Mucosa of descending colon (tissue), 3 donors: ENCODE measurements at places on chromosomes 12 and 14. TPM values are rescaled to one million over a fixed set of nuclear protein-coding genes. Genes with fewer than 3 reads are reported as not detected.

Gene DIO2
- total RNA-seq, result 0.41 TPM

DNA sequence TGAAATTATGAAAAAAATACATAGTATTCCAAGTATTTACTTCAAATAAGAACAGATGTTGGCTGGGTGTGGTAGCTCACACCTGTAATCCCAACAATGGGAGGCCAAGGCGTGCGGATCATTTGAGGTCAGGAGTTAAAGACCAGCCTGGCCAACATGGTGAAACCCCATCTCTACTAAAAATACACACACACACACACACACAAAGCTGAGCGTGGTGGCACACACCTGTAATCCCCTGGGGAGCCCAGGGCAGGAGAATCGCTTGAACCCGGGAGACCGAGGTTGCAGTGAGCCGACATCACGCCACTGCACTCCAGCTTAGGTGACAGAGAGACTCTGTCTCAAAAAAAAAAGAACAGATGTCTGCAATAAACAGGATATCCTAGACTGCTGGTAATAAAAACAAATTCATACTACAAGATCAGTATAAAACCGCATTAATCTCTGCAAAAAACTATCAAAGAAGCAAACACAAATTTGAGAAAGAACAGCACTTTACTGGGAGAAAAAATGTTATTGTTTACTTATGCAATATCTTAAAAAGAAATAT is 23.8 kb downstream of the EEA1 start:
- DNase-seq, result no peak

DNA sequence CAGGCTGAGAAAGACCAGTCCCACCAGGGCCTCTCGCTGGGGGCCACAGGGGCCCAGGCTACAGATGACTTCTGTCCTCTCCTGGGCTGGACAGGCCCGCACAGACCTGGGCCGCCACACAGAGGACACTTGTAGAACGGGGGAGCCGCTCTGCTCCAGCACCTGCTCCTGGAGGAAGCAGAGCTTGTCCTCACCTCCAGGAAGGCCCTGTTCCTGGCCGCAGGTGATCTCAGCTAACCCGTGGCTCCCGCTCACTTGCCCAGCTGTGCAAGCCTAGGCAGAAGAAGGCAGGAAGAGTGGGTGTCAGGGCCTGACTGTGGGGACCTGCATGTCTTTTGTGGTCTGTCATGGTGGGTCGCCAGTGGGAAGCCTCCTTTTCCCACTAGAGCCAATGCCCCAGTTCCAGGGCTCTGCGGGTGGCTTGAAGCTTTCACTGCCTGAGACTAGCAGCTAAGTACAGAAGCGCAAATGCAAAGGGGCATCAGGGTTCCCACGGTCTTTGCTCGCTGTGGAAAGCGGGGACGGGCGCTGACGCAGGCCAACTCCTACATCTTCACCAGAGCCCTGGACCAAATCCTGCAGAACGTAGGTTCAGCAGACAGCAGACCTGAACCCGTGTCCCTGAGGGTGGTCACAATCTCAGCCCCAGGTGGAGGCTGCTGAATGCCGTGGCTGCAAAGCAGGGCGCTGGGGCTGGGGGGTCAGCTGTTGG is 8.8 kb upstream of the CEP170B start:
- DNase-seq, result no peak

DNA sequence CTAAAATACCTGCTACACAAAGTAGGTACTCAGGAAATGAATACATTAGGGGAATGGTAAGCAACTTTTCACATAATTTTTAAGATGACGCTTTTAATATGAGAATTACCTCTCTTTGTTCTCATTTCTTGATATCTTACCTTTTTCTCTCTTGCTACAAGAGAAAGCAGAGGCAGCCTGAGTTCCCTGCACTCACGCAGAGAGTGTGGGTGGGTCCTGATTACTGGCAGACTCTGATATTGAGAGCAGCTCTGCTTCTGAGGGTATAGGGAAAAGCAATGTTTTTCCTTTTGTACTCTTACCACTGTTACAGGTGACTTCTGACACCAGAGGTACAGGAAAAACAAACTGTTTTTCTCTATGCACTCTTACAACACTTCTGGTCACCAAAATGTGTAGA is 420.2 kb upstream of the TMTC1 start:
- DNase-seq, result no peak

DNA sequence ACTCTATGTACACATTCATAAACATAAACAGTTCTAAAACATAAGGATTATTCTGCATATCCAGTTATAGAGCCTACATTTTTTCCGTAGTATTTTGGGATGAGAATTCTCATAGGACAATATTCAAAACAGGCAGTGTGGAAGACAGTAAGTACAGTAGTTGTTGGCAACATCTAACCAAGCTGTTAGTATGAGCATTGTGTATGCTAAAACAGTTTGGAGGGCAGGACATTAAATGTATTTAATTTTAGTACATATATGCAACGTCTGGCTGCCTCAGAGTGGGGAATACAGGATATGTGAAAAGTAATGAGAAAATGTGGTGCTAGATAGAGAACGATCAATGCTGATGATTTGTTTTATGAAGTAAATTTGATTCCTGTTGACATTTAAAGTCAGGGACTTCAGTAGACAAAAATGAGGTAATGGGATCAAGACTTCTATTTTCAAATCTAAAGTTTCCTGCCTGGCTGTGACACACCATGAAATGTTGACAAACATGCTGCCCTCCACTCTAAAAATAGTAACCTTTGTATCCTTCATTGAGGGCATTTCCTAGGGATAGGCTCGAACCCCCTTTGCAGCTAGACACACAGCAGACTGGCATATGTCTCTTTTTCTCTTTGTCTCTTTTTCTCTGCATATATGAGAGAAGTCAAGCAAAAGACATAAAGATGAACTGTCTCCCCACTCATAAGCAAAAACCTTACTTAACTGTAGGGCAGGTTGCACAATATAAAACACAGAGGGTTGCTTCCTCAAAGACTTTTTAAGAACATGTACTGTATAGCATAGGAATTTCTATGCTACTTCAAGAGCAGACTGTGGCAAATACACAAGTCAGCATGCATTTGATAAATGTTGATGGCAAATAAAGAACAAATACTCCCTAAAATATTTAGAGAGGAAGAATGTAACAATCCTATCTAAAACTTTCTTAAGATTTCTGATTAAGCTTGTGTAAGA is 75.5 kb upstream of the GTF2A1 start:
- no peak for DNase-seq
